RPMI8226 (cell line): ENCODE measurements at places on chromosomes 1 and 21.

GRCh38 chr1:226708342-226708780, 30.7 kb downstream of the ITPKB start:
- no peak for DNase-seq

DNA sequence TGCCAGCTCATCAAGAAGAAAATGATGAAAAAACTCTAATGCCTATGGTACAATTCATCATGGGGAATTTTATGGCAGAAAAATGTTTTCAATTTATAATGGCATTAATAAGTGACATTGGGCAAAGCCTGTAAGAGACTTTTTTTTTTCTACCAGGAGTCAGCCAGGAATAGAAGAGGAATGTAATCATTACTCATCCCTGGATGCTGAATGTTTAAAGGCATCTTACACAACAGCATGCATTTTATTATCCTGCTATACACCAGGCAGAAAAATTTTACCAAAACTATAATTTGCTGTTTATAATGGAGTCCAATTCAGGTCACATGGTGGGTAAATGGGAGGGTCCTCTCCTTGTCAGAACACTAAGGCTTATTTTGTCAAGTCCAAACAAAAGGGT, 189.9 kb upstream of the BEND5 start:
- DNase-seq = no peak

DNA sequence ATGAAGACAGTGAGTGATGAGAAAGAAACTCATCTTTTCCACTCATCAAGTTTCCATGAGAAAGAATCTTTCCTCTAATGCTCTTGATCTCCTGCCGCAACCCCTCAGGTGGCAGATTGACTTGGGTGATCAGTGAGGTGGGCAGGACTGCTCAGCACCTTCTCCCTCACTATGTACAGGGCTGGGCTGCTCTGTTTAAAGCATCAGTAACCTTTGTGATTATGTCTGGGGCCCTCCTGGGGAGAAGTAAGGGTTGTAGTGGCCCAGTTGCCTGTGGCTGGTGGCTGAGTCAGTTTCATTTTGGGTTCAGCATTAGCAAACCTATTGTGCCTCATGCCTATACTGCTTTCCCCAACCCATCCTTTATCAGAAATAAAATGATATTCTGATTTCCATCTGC, 366.0 kb downstream of the TTLL7 start:
- DNase-seq = no peak

DNA sequence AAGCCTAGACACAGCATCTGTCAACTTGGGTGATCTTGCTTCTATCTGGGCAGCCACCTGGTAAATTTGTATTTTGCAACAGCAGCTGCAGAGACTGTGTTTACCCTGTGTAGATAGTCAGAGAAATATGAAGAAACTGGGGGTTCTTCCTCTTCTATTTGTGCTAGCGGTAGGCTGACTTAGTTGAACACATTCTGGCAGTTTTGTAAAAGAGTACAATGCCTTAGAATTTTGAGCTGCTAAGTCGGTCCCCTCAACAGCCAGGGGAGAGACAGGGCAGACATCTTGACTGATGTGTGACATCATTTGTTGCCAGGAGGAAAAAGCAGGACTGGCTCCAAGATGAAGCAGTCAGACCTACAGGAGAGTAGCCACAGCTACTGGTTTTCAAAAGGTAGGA, 53.7 kb downstream of the KCNJ6 start:
- DNase-seq = no peak

DNA sequence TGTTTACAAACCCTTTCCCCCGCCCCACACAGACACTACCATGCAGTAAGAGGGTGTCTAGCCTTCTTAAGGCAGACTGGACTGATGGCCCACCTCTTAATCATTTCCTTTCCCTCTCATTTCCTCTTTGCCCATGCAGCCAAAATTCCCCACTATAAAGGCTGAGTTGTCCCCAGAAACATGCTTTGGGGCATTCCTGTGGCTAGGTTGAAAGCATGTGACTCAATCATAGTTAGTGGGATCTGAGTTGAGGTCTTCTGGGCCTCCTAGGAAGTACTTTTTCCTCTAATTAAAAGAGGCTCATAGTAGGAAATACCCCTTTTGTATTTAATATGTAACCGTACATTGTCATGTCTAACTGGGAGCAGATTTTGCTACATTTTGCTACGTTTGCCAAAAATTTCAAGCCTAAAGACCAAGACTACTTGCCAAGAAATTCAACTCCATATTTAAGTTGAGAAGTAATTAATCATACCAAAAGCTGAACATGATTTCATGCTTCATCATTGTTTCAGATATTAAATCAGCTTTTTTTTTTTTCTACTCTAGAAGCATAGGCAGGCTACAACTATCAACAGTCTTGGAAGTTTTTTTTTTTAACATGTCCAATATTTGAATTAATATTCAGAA, 174.7 kb downstream of the ADGRL4 start:
- no peak for DNase-seq

GRCh38 chr1:211932231-211932932, 101.8 kb upstream of the LPGAT1 start:
- DNase-seq = no peak

GRCh38 chr1:54407154-54407403, 885 bp upstream of the SSBP3 start:
- DNase-seq = no peak

DNA sequence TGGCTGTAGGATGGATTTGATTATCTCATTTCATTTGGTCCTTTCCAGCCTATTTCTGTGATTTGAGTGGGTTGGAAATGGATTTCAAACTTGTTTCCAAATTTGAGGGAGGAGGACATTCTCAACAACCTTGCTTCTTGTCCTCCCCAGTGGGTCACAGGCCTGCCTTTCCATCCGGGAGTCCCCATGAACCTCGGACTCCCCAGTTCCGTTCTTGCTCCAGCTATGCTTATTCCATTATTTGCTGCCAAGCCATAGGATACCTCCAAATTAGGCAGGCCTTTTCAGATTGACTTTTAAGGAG, 97.8 kb downstream of the DUSP10 start:
- no peak for DNase-seq

DNA sequence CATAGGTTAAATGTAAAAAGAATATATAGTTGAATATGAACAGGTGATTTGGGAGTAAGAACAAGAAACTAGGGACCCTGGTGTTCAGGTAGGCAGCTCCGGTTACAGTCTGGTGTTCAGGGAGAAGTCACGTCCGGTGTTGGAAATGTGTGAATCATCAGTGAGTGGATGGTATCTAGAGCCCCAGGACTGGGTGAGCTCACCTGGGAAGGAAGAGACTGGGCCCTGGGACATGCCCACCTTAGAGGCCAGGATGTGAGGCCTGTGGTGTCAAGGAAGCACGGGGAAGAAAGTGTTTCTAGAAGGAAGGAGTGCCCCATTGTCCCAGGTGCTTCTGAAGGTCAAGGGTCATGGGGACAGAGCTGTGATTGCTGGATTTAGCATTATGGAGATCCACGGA, 1.5 kb upstream of the GJB3 start:
- DNase-seq = no peak

DNA sequence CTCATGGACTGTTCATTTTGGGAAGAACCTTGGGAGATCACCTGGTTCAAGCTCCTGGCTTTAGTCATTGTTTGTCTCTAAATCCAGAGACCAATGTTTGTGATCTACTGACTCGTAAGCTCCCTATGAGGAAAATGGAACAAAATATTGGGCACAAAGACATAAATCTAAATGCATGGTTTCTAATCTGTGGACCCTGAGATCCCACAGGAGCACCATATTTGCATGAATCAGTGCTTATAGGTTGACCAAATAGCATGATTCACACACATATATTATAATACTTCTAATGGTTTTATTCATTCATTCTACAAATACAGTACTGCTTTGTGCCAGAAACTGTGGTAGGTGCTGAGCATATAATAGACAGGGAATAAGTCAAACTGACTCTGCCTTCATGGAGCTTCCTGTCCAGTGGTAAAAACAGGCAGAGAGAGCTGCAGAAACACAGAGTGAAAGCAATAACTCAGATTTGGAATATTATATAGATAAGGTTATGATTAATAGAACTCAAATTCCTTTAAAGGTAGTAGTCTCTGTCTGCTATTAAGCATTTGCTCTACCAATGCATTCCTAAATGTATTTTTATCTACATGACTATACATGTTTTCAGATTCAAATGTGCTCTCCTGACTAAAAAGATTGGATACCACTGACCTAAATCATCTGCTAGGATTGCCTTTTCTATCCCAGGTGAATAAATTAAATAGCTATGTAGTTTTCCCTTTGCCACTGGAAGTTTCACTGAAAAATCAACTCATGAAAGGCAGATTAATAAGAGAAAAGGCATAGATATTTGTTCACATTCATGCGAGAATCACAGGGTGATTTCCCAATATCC, 198.6 kb upstream of the CAMK1G start:
- no peak for DNase-seq

DNA sequence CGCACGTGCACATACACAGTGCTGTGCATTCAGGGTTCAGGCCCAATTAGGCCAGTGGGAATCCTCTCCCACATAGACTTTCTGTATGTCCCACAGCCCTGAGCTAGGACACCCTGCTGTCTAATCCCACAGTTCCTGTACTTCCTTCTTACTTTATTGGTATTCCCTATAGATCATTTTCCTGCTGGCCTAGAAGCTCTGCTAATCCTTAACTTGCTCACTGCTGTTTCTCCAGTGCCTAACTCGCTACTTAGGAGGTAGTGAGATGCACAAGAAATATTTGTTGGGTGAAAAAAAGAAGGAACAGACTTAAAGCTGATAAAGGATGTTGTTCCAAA, 34.1 kb upstream of the FHAD1 start:
- DNase-seq = no peak

DNA sequence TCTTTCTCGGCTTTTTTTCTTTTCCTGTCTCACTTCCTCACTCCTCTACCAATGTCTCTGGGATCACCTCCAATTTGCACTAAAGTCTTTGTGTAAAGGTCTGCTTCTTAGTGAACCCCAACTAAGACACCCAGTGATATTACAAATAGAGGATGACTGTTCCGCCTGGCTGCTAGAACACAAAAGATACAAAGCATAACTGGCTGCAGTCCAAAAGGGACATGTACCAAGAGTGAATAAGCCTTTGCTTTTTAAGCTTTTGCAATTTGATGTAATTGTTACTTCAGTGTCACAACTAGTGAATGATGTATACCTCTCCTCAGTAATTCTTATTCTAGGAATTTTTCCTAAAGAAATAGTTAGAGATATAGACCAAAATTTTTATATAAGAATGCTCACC, 82.8 kb upstream of the BEND5 start:
- no peak for DNase-seq

- no peak for DNase-seq
Observed at GRCh38 chr1:101135526-101135925, 101.3 kb upstream of the S1PR1 start.

- no peak for DNase-seq
Observed at GRCh38 chr1:223244366-223245103, 101.5 kb upstream of the TLR5 start.

DNA sequence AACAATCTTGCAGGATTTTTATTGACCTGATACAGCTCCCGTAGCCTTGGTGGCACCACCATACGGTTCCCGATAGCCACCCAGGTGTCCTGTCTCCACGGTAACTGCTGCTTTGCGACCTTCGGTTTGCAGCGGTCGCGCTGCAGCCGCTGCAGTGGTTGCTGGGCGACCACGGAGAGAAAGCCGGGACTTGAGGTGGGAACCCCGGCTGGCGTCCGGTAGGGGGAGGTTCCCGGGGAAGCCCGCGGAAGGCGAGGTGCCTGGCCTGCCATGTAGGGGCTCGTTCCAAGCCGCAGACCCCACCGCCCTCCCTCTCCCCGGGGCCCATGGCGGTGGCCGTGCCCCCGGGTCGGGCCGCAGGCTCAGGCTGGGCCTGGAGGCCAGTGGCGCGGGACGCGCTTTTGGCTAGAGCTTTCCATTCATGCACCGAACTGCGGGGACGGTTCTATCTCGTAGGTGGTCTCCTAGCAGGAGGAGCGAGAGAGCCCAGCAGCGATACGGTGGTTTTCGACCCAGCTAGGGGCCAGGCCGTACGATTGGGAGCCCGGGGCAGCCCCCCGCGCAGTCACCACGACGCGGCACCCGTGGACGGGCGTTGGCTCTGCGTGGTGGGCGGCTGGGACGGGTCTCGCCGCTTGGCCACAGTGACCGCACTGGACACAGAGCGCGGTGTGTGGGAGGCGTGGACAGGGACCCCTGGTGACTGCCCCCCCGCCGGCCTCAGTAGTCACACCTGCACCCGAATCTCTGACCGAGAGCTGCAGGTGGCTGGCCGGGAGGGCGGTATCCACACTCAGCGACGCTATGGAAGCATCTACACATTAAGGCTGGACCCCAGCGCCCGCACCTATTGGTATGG, at the start of gene KLHDC9:
KLHDC9 (plus strand) TSS at position 152 of the 859 bp plus-strand sequence; CDS start at position 327, 175 bp downstream.
- DNase-seq = peak; percentile 97

- DNase-seq = peak; percentile 74
Observed at GRCh38 chr21:33229099-33229783, 497 bp upstream of the IFNAR2 start.

DNA sequence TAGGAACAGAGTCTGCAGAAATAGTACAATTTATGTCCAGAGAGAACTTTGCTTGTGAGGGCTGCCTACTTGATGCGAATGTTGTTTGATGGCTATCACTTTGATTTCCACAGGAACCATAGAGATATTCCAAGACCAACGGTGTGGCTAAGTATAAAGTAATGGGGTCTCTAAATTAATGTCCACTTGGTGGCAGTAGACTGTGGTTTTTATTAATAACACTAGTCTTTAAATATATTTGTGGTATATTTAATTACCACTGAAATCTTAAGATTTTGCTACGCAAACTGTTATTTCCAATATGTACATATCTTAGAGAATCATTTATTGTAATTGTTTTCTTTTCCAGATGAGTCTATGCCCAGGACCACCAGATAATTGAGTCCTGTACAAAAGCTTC, 647.9 kb downstream of the PLA2G4A start:
- DNase-seq = peak; percentile 9

GRCh38 chr21:31351438-31351837, 7.4 kb upstream of the TIAM1 start:
- no peak for DNase-seq

GRCh38 chr21:37547615-37548200, 181.1 kb downstream of the DYRK1A start:
- DNase-seq = no peak

DNA sequence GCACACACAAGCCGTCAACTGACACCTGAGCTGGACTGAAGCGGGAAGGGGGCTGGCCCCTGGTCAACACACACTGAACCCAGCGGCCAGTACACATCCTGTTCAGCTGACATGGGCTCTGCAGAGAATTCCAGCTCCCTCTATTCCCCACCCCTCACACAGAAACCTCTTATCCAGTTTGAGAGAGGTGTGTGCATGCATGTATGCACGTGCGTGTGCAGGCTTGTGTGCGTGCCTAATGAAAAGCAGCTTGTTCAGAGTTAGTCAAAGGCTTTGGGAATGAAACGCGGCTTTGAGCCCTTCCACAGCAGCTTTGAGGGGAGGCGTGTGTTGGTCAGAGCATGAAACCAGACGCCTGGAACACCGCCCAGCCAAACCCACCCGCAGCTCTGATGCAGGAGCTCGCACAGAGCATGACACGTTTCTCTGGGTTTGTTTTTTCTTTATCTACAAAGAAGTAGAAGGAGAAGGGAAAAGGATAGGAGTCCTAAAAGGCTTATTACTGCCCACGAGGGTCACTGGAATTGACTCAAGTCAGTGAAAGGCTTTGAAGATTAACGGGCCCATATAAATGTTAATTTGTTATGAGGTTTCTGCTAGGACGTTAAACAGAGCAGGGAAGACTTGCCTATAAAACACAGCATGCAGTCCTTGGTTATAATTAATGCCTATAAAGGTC, 184.2 kb downstream of the ETS2 start:
- DNase-seq = no peak

GRCh38 chr1:145961425-145962156, 2.8 kb downstream of the ANKRD34A start:
- peak; percentile 75 for DNase-seq
